ENCODE measurements at places on chromosomes 5 and 9. TPM values are rescaled to one million over a fixed set of nuclear protein-coding genes. Genes with fewer than 3 reads are reported as not detected.

GRCh38 chr9:77163884-77164283 is 13.4 kb upstream of the VPS13A start:
- DNase-seq: no peak

DNA sequence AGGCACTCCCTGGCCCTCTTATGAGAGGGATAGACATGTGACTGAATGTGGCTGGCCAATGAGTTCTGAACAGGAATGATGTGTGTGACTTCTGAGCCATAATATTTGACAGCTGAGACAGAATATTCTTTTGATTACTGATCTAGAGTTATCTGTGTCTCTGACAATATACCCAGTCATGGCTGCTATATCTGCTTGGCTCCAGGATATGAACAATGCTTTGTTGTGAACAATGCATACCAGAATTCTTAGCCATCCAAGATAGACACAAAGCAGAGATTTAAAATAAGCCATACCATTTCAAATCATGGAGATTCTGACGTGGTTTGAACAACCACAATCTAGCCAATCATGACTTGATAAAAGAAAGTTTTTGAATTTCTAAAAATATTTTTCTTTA is 840.3 kb upstream of the SEMA6A start:
- DNase-seq: no peak

- DNase-seq: no peak
These were observed 63.6 kb upstream of the DIRAS2 start for GRCh38 chr9:90706230-90706629.

- no peak for DNase-seq
These were observed 16.7 kb downstream of the CORO2A start for GRCh38 chr9:98175762-98176161.

GRCh38 chr9:76413658-76414057 is 19.4 kb upstream of the RFK start:
- no peak for DNase-seq

Gene KIF20A
- total RNA-seq: 57.2 TPM

Gene LPAR1
- total RNA-seq: not detected

Measured in activated naive CD8-positive, alpha-beta T cell treated with anti-CD3 and anti-CD28 coated beads for 36 hours (primary cell).